Stimulated activated CD8-positive, alpha-beta memory T cell treated with anti-CD3 and anti-CD28 coated beads, Interleukin-7, amount 100 ng/mL, for 1 hour (primary cell): ENCODE measurements at places on chromosomes 6 and 20.

- DNase-seq: no peak
Observed at GRCh38 chr6:85479208-85479607, 29.3 kb downstream of the NT5E start.

- DNase-seq: no peak
Observed at GRCh38 chr6:149147938-149148718, 169.4 kb upstream of the TAB2 start.

GRCh38 chr6:157443066-157443800 lies 62.2 kb downstream of the ZDHHC14 start:
- DNase-seq: no peak

GRCh38 chr6:151431337-151431736 lies 20.6 kb downstream of the RMND1 start:
- DNase-seq: no peak

DNA sequence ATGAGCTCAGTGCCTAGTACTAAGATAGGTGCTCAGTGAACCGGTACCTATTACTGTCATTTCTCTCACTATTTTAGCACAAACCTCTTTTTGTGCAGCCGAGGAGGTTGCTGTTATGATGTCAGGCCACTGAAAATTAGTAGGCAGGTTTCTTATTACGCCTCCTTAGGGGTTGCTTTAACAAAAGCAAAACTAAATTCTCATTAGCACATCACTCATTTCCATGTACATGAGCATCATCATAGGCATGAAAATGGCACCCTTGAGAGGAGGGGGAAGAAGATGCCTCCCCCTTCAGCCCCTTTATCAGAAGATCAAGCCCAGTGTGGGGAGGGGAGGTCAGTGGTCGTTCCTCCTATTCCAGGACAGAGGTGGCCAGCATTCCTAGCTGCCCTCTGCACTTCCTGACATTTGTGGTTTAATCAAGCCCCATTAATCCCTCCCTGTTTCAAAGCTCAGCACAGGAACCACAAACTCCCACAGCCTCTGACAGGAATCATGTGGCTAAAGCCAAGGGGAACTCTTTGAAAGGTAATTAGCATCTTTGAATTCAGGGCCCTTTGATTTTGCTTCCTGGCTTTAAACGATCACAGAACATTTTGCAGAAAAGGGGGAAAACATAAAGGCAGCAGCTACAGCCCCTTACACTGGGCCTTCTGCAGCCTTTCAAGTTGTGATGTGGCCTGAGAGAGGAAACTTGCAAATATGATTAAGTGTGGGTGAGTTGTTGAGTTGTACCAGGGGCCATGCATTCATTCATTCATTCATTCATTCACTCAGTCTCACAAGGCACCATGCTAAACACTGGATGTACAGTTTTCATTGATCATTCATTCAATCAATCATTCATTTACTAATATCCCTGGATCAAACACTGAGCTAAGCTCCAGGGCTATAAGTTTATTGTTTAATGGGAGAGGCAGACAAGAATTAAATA lies 31.9 kb upstream of the PSMF1 start:
- DNase-seq: no peak

- DNase-seq: no peak
Observed at GRCh38 chr6:89045011-89045387, 35.6 kb upstream of the PNRC1 start.

GRCh38 chr20:47782920-47783552 lies 2.2 kb downstream of the SULF2 start:
- no peak for DNase-seq

DNA sequence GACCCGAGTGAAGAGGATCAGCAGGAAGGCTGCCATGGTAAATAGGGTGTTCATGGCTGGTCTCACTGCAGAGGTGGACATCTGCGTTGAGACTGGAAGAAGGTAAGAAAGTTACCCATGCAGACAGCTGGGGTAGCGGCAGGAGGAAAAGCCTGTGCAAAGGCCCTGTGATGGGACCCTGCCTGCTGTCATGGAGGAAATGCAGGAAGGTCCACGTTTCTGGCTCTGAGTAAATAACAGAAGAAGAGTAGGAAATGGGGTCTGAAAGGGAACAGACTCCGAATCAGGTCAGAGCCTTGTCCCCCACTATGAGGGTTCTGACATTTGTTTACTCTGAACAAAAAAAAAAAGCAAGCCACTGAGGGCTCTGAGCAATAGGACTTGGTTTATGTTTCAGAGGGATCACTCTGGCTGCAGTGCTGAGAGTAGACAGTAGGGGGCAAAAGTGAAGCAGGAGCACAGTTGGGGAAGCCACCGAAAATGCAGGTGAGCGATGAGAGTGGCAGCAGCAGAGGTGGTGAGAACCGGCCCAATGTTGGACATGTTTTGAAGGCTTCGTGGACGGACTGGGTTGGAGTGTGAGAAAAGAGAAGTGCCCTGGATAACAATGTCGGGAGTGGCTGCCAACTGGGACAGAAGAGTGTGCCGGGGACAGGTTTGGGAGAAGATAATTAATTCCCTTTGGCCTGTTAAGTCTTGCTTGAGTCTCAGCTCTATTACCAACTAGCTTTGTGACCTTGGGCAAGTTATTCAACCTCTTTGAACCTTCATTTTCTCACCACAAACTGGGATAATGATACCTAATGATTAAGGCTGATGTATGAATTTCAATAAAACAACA lies 57.9 kb upstream of the MAP7 start:
- DNase-seq: peak; percentile 36

- no peak for DNase-seq
Observed at GRCh38 chr6:25652007-25652515, at the start of gene SCGN. Gene SCGN (plus strand): TSS chr6:25652215. CDS start chr6:25652404, 189 bp downstream.

- DNase-seq: no peak
Observed at GRCh38 chr20:35235881-35236280, 9.4 kb downstream of the MMP24 start.

DNA sequence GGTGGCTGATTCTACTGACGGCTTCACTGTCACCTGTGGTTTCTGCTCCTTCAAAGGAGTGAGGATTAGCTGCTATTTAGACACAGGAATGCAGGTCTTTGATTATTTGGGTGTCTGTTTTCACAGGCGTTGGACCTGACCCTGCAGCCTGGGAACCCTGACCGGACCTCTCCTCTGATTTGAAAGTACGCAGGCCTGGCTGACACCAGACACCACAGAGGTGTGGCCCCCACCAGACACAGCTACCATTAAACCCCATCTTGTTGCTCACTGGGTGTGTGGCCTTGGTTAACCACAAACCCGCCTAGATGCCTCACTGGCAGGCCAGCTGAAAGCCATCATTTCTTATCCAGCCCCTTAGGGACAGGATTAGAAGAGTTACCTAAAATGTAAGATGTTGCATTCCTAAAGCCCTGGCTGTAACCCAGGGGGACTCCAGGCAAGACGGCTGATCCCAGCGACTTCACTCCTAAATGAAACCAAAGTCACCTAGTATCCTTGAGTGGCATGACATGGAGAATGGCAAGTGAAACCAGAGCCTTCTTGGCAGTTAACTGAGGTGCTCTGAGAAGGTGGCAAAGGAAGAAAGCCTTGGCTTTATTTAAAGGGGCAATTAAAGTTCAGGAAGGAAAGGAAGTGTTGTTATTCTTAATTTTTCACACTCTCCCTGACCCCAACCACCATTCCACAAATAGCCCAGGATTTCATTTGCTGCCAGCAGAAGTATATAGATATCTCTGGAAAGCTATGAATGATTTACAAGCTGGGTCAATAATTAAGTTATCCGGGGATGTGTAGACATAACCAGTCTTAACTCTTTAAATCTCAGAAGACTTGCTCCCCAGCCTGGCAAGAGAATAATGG lies 169.9 kb downstream of the QRSL1 start:
- DNase-seq: no peak

DNA sequence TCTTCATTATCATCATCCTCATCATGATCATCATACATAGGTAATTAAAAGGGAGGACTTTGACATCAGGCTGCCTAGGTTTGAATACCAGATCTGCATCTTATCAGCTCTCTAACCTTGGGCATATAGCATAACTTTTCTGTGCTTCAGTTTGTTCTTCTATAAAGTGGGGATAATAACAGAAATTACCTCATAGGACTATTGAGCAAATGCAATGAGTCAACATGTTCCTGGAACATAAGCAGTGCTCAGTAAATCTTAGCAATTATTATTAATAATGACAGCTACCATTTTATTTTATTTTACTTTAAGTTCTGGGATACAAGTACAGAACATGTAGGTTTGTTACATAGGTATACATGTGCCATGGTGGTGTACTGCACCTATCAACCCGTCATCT lies 7.2 kb downstream of the C20orf202 start:
- no peak for DNase-seq

DNA sequence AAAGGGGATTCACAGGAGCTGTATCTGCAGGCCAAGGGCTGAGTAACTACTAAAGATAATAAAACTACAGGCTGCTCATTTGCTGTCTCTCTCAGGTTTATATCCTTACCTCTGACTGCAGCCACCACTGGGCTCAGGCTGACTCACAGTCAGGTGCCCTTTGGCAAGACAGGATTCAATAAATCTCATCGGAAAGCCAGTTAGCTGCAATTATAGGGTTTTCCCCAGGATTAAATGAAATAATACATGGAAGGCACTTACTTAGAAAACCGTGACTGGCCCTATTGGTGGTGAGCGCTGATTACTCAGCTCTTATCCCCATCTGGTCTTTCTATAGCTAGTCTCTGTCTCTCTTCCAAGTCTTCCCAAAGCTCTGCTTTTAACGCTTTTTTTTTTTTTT lies 26.4 kb downstream of the RMND1 start:
- DNase-seq: no peak

- DNase-seq: no peak
Observed at GRCh38 chr20:14142171-14142570, 146.9 kb downstream of the MACROD2 start.

GRCh38 chr6:143408151-143408786 lies 42.2 kb downstream of the ADAT2 start:
- no peak for DNase-seq

DNA sequence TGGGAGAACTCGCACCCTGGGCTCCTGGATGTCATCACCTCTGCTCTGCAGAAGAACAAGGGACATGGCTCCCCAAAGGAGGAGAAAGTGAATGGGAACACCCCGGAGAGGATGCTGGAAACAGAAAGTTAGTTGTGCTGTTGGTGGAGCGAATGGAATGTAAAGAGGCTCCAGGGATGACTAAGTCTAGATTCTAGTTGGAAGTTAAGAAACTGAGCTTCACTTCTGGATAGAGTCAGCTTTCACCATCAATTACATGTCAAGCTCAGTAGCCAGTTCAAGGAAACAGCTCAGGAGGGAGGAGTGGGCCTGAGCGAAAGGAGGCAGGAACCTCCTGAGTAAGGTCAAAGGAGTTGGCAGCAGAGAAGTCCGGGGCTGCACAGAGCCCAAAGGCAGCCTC lies 132.1 kb upstream of the ARID1B start:
- no peak for DNase-seq

DNA sequence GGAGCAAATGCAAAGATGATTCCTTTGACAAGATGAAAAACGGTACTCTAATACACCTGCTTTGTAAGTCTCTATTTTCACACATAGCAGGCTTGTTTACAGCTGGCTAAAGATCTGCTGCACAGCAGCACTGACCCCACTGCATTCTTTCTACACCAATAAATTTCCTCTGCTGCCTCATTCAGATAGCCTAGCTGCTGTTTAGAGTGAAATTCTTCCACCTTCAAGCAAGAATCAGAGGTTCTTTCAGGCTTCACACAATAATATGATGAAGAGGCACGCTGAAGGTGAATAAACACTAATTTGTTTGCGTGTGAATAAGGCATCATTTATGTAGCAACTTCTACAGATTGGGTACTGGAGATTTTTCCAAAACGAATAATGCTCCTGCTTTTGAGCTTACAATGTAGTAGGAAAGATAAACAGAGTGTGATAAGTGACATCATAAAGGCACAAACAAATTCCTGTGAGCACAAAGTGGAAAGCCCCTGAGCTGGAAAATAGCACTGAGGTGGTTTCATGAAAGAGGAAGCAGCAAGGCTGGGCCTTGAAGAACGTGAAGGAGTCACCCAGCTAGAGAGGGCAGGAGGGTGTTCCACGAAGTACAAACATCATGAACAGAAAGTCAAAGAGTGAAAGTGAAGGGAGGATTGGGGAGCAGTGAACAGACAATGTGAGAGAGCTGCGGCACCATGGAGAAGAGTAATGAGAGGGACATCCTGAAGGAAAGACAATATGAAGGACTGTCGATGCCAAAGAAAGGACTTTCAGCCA lies 543.4 kb downstream of the CD83 start:
- no peak for DNase-seq

- no peak for DNase-seq
Observed at GRCh38 chr20:37343212-37343993, 2.5 kb upstream of the SRC start.

GRCh38 chr6:16533721-16534136 lies 227.5 kb downstream of the ATXN1 start:
- DNase-seq: no peak

DNA sequence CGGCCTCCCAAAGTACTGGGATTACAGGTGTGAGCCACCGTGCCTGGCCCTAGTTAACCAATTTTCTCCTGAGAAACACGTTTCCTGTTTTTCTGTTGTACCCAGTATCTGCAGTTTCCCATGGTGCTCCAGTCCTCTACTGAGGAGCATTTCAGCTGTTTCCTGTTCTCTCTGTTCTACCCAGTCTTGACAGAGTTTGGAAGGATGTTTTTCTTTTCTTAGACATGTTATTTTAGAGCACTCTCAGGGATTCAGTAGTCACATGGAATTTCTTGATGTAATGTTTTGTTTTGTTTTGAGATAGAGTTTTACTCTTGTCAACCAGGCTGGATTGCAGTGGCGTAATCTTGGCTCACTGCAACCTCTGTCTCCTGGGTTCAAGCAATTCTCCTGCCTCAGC lies 129.8 kb upstream of the TIAM2 start:
- no peak for DNase-seq

DNA sequence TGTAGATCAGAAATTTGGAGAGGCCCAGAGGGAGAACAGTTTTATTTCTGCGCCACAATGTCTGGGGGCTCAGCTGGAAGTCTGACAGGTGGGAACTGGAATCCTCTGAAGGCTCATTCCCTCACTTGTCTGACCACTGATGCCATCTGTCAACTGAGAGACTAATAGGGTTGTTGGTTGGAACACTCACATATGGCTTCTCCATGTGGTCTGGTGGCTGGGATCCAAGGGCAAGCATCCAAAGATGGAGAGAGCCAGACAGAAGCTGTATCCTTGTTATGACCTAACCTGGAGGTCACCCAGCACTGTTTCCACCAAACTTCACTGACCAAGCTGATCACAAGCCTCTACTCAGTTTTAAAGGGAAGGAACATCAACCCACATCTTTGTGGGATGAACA lies 117.9 kb upstream of the AKAP12 start:
- no peak for DNase-seq

- no peak for DNase-seq
Observed at GRCh38 chr20:23668477-23668951, 20.3 kb downstream of the CST4 start.

- DNase-seq: no peak
Observed at GRCh38 chr20:34171640-34172039, 59.6 kb upstream of the EIF2S2 start.

DNA sequence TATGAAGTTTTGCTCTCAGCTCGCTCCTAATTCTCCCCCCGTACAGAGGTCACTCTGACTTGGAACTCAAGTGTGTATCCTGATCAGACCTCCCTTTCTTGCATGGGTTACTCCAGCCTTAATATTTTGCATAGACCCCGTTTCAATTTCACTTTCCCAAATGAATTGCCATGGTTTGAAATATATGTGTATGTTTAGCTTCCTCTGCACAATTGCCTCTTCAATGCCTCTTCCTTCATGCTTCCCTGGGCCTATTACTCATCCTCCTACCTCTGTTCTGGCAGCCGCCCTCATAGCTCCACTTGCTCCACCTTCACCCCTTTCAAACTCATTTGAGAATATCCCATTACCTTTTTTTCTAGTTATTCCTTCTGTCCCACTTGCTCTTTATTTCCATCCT lies 90.0 kb upstream of the SAMD5 start:
- no peak for DNase-seq

GRCh38 chr20:16955971-16956370 lies 207.8 kb downstream of the OTOR start:
- DNase-seq: no peak
